ENCODE measurements at places on chromosomes 12 and 14.

DNA sequence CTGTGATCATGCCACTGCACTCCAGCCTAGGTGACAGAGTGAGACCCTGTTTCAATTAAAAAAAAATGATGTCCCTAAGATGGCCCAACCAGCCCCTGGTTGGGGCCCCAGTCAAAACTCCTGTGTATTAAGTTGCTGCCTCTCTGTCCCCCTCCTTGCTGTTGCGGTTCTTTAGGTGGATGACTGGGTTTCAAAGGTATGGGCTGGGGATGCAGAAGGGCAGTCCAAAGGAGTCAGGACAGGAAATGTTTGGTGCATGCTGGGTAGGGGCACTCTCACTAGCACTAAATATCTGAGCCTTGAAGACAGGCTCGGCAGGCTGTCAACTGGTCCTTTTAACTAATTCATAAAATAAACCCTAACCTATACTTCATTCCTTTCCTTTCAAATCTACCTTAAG is 12.0 kb upstream of the PIP4K2C start:
- DNase-seq = no peak

- no peak for DNase-seq
Observed at GRCh38 chr14:38723959-38724358, 379.1 kb downstream of the SEC23A start.

GRCh38 chr14:64825509-64825908 is 54.2 kb downstream of the SPTB start:
- DNase-seq = no peak

- DNase-seq = no peak
Observed at GRCh38 chr12:45613855-45614254, 115.7 kb upstream of the ARID2 start.

DNA sequence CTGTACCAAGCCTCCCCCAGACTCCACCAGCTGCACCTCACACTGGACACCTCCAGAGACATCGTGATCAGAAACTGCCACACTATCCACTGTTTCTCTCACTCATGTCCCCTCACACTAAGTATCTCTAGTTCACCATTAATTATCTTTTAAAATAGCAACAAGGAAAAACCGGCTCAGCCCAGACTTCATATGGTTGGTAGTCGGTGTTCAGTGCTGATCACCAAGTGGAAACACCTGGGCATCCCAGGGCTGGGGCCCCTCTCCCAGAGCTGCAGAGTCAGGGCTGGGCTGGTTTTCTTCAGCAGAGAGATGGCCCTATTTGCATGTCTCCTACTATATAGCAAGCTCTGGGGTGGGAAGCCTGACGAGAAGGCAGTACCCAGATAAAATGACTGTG is 1140.0 kb downstream of the TMEM121 start:
- DNase-seq = no peak

GRCh38 chr12:89655841-89656240 is 52.8 kb downstream of the ATP2B1 start:
- DNase-seq = no peak

GRCh38 chr14:42541535-42542001 is 934.9 kb downstream of the LRFN5 start:
- DNase-seq = no peak

- DNase-seq = no peak
Observed at GRCh38 chr14:104931771-104932675, 7.3 kb downstream of the PLD4 start.

All from hematopoietic multipotent progenitor cell treated with erythropoietin and hydrocortisone succinate and interleukin-3 and kit ligand, for 6 days (in vitro differentiated cells).